ENCODE measurements at places on chromosomes 11 and 22. TPM values are rescaled to one million over a fixed set of nuclear protein-coding genes. Genes with fewer than 3 reads are reported as not detected.

Gene C11orf97
- not detected for total RNA-seq

Gene EXPH5
- 16.7 TPM for total RNA-seq

Gene HTR3B
- total RNA-seq: not detected

Gene SYT8
- 1.2 TPM for total RNA-seq

Gene RIMBP3B
- not detected for total RNA-seq

Gene TBX1
- 7.1 TPM for total RNA-seq

Gene OR51E2
- 0.98 TPM for total RNA-seq

Gene CACNA1I
- total RNA-seq: 1.2 TPM

Gene ADORA2A
- total RNA-seq: 5.2 TPM

Gene MOV10L1
- 0.98 TPM for total RNA-seq

Gene APOL2
- 63.8 TPM for total RNA-seq

Gene SPTY2D1
- 23.8 TPM for total RNA-seq

Gene DDT
- total RNA-seq: 167 TPM

DNA sequence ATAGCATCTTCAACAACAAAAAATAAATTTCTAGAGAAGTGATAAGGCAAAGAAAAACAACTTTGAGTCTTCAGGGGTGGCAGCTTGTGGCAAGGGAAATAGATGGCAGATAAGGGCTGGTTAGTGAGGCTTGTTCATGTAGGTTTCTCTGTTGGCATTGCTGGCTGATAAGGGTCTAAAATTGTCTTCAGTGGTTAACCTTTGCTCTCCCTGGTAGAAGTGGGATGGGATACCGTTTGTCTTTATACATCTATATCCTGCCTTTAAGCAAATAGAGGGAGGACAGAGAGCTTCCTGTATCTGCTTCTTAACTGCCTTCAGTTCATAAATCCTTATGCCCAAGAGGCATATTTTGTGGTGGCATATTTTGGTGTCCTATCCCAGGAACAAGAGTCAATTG lies 57.1 kb downstream of the TRAF6 start:
- DNase-seq: no peak

- DNase-seq: no peak
Measured at GRCh38 chr22:25696763-25697162, 45.2 kb upstream of the MYO18B start.

GRCh38 chr11:27218421-27219038 lies 144.5 kb downstream of the CCDC34 start:
- DNase-seq: no peak

DNA sequence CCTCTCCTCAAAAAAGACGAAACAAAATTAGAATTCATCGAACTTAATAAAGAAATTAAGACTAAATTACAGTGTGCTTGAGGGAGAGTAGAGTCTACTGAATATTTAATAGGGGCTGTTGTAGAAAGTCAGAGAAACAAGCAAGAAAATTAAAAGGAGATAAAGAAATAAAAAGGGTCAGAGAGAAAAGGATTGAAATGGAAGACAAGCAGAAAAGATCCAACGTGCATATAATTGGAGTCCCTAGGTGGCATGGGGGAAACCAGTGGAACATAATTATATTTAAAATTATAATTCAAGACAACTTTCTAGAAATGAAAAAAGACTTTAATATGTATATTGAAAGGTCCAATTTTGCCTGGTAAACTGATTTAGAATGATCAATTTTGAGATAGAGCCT lies 74.3 kb downstream of the ACER3 start:
- DNase-seq: no peak

DNA sequence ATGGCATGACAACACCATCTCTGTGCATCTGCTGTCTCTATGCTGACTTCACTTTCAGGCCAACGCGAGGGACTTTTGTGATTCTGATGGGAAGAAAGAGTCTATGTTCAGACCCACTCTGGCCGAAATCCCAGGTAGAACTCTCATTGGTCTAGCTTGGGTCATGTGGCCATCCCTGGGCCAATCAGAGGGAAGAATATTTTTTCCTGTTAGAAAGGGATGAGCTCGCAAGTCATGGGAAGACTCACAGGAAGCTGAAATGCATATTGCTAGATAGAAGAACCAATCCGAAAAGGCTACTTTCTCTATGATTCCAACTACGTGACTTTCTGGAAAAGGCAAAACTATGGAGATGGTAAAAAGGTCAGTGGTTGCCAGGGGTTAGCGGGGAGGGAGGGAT lies 56.0 kb upstream of the LINC01488 start:
- no peak for DNase-seq

GRCh38 chr22:45562537-45563361 lies 60.1 kb downstream of the FBLN1 start:
- DNase-seq: no peak

GRCh38 chr11:92390783-92391182 lies 166.2 kb downstream of the FAT3 start:
- DNase-seq: no peak

DNA sequence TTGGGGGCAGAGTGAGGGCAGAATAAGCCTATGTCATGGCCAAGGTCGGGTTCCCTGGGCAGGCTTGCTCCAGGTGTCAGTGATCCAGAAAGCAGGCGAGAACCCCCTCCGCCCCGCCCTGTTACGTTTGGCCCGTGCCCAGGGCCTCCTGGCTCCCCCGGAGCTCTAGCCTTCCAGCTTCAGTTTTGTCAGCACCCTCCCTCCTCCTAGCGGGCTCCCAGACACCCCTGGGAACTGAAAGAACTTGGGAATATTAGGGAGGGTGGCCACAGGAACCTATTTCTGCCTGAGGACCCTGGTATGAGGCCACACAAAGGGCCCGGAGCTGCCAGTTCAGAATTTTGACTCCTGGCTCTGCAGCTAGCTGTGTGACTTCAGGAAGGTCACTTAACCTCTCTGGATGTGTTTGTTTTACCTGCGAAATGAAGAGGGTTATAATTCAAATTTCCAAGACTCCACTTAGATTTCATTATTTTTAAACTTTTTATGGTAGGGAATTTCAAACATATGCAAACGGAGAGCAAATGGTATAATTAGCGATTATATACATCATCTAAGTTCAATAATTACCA lies 1.2 kb downstream of the TUBA8 start:
- DNase-seq: no peak

- no peak for DNase-seq
Measured at GRCh38 chr11:30128269-30128932, 102.4 kb upstream of the FSHB start.

DNA sequence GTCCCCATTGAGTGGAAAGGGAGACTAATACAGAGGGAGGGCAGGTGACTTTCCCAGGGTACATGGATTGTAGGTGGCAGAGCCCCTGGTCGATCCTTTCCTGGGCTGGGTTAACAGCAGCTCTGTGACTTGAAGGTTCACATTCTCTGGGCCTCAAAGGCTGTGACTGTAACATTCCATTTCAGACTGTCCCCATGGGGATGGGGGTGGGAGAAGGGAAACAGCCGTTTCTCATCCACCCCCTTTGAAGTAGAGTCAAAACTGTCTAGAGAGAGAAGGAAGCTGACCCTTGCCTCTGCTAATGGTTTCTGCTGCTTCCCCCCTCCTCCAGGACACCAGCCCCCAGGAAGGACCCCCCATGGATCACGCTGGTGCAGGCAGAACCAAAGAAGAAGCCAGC lies 19.2 kb downstream of the MICALL1 start:
- no peak for DNase-seq

GRCh38 chr11:18347471-18348125 lies 25.2 kb downstream of the GTF2H1 start:
- DNase-seq: no peak

DNA sequence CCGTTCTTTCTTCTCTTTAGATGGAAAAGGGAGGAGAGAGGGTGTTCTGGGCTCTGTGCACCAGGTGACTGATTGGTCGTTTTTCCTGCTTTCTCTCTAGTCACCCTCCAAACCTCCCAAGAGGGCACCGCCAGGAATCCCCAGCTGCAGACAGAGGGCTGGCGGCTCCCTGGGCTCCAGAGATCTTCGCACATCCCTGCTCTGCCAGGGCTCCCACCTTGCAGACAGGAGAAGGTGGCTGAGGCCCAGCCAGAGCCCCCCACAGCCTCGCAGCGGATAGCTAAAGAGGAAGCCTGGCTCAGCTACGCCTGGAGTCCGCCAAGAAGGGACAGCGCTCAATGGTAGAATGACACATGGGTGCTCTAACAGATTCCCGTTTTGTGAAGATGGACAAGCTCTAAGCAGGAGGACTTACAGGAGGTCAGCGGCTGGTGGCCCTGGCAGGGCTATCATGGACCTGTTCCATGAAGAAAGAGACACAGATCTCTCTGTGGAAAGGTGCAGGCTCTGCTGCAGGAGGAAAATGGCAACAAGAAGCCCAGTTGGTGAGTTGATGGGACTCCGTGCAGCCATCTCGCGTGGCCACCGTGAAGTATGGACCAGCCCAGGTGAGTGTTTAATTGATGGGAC lies 976.9 kb downstream of the BRD1 start:
- no peak for DNase-seq

DNA sequence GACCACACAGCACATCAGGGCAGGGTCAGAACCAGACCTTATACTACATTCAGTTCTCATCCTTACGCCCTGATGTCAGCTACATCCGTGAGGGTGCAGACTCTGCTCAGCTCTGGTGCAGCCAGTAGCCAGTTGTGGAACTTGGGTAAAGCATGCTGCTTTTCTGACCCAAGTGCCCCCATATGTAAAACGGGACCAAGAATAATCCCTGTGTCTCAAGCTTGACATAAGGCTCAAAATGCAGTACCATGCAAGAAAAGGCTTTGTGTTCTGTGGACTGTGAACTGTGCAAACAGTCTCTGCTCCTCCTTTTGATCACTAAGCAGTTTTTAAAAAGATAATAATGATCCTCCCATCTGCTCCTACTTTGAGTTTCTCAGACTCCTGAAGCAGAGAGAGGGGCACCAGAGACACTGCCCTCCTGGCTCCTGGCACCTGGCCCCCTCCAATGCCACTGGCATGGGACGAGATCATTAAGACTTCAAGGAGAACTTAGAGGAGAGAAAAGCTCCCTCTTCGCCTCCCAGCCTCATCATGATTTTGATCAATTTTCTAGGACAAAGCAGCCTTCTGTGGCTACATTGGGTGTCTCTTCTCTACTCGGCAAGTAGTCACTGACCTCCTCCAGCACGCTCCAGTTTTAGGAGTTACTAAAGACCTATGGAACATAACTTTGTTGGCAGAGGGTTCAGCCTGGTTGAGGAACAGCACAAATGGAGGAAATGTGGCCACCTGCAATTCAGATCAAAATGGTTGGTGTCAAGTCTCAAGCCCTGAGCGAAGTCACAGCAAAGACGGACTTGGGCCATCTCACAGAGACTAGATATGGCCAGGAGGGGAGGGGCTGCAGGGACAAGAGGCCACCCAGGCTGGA lies 23.9 kb downstream of the IL10RA start:
- no peak for DNase-seq

GRCh38 chr11:117946156-117946841 lies 17.1 kb upstream of the TMPRSS13 start:
- no peak for DNase-seq

- DNase-seq: no peak
Measured at GRCh38 chr22:24181088-24181995, at the start of gene SUSD2. Gene SUSD2 (plus strand): TSS chr22:24181487. CDS start chr22:24181520, 33 bp downstream.

GRCh38 chr11:119078675-119079420 lies 5.8 kb upstream of the HMBS start:
- no peak for DNase-seq

DNA sequence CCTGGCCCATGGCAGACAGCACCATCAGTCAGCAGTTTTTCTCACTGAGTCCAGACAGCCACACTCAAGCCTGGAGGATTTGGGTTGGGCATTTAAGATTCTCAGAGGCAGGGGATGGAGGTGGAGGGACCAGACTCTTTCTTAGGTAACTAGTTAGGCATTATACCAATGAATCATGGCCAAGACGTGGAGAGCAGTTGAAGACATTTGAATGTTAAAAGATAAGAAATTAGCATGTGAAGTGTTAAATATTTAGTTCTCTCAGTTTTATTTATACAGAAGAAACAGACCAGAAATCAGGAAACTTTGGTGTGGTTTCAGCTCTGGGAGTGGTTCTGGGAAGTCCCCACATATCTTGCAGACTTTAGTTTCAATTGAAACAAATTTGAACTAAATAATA lies 9.9 kb downstream of the GTF2H1 start:
- DNase-seq: no peak

DNA sequence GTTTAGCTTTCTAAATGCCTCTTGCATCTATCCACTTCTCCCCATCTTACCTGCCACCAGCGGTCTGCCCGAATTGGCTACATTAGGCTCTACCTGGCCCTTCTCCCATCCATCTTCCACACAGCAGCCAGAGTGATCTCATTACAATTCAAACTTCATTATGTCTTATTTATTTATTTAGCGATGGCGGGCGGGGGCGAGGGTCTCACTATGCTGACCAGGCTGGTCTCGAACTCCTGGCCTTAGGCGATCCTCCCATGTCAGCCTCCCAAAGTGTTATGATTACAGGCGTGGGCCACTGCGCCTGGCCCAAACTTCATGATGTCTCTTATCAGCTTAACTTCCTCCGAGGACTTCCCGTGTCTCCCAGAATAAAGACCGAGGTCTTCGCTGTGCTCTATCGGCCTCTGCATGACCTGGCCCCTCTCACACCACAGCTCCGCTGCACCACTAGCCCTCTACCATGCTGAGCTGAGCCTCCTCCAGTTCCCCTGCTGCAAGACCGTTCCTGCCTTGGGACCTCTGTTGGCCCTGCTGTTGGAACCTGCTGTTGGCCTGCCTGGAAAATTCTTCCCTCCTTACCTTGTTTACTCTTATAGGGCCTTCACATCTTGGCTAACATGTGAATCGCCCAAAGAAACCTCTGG lies 870 bp upstream of the CTTN start:
- DNase-seq: no peak

DNA sequence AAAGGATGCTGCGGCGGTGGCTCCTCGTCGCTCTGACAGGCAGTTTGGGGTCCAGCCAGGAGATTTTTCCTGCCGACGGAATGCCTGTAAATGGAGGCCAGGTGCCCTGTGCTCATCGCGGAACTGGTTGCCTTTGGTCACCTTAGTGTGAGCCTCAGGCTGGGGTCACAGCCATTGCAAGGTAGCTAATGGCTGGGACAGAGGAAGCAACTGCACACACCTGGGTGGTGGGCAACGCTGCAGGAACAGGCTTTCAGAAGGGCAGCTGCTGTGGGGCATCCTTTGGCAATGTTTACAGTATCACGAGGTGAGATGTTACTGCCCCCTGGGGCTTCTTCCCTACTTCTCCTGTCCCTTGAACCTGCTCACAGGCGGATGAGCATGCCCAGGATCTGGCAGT lies 205.5 kb downstream of the GRIK4 start:
- peak; percentile 58 for DNase-seq

DNA sequence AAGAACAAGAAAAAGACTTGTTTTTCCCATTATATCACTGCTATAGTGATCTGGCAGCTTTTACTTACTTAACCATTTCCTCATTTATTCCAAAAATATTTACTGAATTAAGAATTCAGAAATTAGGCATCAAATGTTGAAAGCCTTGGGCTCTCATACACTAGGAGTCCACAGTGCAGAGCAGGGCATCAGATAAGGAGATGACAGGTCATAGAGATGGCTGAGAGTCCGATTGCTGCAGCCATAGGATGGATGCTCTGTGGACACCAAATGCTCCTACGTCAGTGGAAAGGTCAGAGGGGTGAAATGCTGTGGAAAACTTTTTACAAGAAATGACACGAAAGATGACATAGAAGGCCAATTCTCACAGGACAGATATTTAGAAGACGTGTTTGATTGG lies 771.1 kb downstream of the LRRC4C start:
- no peak for DNase-seq

GRCh38 chr11:18704698-18705097 lies 6.1 kb downstream of the TMEM86A start:
- DNase-seq: no peak

GRCh38 chr11:44561275-44561805 lies 4.1 kb upstream of the CD82 start:
- no peak for DNase-seq

GRCh38 chr11:19992162-19992561 lies 168.1 kb downstream of the DBX1 start:
- DNase-seq: no peak

GRCh38 chr11:123564221-123564620 lies 90.2 kb downstream of the SCN3B start:
- no peak for DNase-seq

Data from vagina (tissue), 2 donors.